ENCODE measurements at places on chromosomes 7 and 10. TPM values are rescaled to one million over a fixed set of nuclear protein-coding genes. Genes with fewer than 3 reads are reported as not detected.

Gene CALML5
- total RNA-seq = 148 TPM

Gene PLOD3
- 14.5 TPM for total RNA-seq

Gene STEAP1B
- 0.42 TPM for total RNA-seq

Gene RUFY2
- 17.1 TPM for total RNA-seq

Gene ZNF746
- total RNA-seq = 13.0 TPM

- H3K4me1 ChIP-seq = no peaks in the 10 kb centered on the region
- no peak overlapping the region for H3K27ac ChIP-seq
- peaks cover 20% of the 10 kb centered on the region for H3K36me3 ChIP-seq
- no peaks in the 10 kb centered on the region for H3K27me3 ChIP-seq
- no peak overlapping the region for H3K4me3 ChIP-seq
Observed at GRCh38 chr7:12635830-12636229, 51.6 kb upstream of the ARL4A start.

DNA sequence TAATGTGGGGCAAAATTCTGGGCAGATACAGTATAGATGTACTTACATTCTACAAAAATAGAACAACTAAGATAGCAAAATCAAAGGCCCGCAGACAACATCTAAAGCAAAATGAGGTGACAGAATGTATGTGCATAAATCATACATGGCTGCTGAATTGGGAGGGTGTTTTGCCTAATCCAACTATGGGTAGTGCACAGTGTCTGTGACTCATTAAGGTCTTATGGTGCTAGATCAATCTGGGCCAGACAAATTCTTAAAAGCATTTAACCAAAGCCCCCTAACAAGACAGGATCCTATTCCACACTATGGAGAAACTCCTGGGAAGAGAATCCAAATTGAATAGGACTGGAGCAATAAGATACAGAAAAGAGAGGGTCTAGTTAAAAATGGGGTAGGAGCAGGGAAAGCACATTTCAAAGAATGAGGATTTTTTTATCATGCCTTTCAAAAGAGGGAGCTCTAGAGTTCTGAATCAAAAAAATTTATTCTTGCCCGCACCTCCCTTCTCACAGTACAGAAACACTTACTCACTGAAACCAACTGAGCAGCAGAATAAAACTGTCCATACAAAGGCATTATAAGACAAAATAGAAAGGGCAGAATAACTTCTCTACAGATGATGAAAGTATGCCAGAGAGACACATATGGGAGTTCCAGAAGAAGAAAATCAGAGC is 181.3 kb downstream of the RNLS start:
- H3K27ac ChIP-seq = no peak overlapping the region
- no peaks in the 10 kb centered on the region for H3K4me1 ChIP-seq
- DNase-seq = no peak
- no peak overlapping the region for H3K4me3 ChIP-seq
- no peaks in the 10 kb centered on the region for H3K27me3 ChIP-seq

- no peak overlapping the region for H3K4me3 ChIP-seq
- DNase-seq = no peak
- peaks cover 16% of the 10 kb centered on the region for H3K4me1 ChIP-seq
- no peaks in the 10 kb centered on the region for H3K27me3 ChIP-seq
Observed at GRCh38 chr7:39535064-39535463, 31.1 kb upstream of the YAE1 start.

DNA sequence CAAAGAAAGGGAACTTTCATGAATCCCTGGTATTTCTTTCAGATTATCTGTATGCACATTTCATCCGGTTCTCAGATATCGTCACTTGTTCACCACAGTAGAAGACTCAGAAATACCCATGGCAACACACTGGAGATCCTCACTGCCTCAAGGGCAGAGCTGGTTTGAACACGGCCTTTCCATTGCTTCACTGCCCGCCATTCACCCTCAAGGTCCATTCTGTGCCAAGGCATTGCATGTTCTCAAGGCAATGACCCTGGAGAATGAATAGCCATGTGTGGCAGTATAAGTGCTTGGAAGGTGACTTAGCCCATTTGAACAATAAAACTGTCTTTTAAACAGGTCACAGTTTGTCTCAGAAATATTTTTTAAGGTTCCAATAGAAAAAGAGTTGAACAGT is 606.5 kb downstream of the IPMK start:
- DNase-seq = no peak
- H3K4me3 ChIP-seq = no peak overlapping the region
- H3K27me3 ChIP-seq = no peaks in the 10 kb centered on the region
- no peaks in the 10 kb centered on the region for H3K36me3 ChIP-seq
- H3K4me1 ChIP-seq = no peaks in the 10 kb centered on the region

DNA sequence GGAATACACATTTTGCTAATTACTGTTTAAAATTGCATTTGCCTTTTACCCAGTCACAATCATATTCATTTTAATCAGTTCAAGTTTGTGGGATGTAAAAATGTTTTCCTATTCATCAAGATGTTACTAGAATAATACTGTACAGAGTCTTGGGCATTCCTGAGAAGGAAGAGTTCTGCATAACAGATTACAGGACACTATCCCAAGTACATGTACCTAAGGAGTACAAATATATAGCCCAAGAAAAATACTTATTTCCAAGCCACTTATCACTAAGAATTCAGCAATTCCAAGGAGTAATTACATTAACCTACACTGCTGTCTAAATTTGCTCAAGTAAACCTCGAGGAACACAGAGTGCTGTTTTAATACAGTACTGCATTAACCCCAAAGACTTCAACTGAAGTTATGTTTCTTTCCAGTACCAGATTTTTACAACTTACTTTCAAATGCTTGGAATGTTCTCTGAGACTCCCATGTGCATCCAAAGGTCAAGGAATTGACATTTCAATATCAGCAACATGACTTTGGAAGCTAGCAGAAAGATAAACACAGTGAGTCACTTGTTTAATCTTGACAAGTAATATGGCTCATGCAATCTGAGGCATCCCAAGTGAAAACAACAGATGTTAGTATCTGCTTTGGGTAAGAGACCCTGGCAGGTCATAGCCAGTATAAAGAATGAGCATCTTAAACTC is 125.4 kb upstream of the BET1 start:
- no peaks in the 10 kb centered on the region for H3K27me3 ChIP-seq
- DNase-seq = no peak

DNA sequence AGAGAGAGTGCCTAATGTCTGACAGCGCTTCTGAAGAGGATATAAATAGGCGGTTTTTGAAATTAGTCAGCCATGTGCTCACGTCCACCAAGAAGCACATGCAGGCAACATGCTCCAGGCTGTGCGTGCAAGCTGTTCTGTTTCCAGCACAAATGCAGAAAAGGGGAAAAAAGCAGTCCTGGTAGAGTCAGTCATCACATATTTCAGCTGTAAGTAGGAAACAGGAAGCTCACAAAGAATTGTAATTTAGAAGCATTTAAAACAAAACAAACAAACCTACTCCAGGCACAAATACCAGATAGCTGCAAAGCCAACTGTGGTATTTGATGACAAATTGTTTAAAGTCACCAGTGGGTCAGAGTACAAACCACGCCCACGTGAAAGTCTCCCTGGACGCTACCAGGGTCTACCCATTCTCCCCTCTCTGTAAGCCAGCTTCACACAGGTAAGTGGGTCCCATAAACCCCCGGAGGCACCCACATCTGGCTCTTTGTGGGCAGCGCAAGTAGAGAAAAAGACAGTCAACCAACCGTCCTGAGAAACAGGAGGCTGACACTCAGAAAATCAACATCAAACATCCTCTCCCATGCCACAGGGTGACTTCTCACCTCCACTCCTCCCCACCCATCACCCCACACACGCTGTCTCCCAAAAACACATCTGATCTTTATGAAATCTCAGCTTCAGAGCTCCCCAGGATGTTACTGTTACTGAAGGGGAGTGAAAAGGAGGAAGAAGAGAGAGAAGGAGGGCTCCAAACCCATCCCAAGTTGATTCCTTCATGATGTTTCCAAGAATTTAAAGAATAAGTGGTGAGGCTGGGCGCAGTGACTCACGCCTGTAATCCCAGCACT is 186.4 kb downstream of the FAM107B start:
- no peaks in the 10 kb centered on the region for H3K27me3 ChIP-seq
- H3K4me3 ChIP-seq = no peak overlapping the region
- H3K27ac ChIP-seq = peak overlapping the region; percentile 60
- H3K4me1 ChIP-seq = peaks cover 43% of the 10 kb centered on the region
- H3K36me3 ChIP-seq = no peaks in the 10 kb centered on the region

- H3K27ac ChIP-seq = no peak overlapping the region
- DNase-seq = no peak
- peaks cover 8% of the 10 kb centered on the region for H3K36me3 ChIP-seq
- H3K4me3 ChIP-seq = no peak overlapping the region
- H3K4me1 ChIP-seq = no peaks in the 10 kb centered on the region
- H3K27me3 ChIP-seq = no peaks in the 10 kb centered on the region
Observed at GRCh38 chr10:121813211-121813815, 114.5 kb downstream of the ATE1 start.

DNA sequence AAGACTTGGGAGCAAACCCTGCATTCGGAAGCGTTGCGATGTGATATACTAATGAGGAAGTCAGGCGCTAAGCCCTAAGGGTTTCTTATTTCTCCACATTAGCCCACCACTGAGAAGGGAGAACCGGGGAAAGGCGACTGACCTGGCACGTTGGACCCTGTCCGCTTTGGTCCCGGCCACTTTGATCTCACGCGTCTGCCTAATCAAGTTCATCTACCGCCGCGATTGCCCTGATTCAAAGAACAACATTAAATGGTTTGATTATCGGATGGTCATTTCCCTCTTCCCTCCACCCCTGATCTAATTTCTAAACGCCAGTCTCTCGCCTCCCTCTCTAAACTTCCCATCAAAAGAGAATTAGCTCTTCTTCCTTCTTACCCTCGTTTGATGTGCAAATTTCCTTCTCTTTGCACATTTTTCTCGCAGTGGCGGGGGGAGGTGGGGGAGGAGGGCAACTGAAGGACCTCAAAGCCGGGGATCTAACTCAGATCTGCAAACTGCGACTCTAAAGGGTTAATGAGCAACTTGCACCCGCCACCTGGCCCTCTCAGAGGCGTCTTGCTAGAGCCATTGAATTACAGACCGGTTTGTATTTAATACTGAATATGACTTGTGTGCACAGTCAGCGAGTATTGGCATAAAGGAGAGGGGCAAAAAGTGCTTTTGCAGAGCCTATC is 687 bp upstream of the DKK1 start:
- H3K4me3 ChIP-seq = peak overlapping the region; percentile 53
- no peak overlapping the region for H3K27ac ChIP-seq
- H3K4me1 ChIP-seq = peaks cover 11% of the 10 kb centered on the region
- no peak for DNase-seq
- H3K27me3 ChIP-seq = no peaks in the 10 kb centered on the region
- no peaks in the 10 kb centered on the region for H3K36me3 ChIP-seq

Data from esophagus squamous epithelium (tissue), 5 donors.